ENCODE measurements at places on chromosomes 5 and 9.

DNA sequence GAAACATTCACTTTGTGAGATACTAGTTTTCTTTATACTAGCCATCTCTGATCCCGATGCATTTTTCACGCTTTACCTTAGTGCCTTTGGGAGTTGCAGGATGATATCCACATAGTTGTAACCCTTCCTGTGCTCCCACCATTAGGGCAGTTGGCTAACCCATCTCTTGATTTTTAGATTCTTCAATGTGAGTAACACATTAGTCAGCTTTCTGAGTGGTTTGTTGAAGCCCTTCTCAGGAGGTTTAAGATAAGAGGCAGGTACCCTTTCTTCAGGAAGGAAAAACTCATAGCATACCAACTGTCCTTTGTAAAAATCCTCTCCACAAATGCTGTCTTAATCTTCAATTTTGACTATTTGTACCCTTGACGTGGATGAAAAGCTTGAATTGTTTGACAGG lies 392.3 kb downstream of the DMAC1 start:
- DNase-seq = no peak

DNA sequence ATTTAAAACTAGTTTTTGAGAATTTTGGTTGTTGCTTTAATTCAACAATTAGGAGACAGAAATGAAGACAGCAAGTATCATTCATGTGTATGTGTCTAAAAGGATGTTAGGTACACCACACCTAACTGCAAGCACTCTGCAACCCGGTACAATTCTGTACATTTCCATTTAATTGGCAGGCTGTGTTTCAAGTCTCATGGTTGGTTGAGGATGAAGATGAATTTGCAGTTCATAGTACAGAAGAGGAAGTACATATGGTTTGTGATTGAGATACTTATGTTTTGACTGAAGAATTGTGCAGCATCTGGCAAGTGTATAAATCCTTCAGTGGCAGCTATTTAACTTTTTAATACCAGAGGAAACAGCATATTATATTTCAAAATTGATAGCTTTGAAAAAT lies 628.7 kb upstream of the ZNF608 start:
- no peak for DNase-seq

- no peak for DNase-seq
Measured at GRCh38 chr5:111074244-111074643, 2.7 kb downstream of the TSLP start.

DNA sequence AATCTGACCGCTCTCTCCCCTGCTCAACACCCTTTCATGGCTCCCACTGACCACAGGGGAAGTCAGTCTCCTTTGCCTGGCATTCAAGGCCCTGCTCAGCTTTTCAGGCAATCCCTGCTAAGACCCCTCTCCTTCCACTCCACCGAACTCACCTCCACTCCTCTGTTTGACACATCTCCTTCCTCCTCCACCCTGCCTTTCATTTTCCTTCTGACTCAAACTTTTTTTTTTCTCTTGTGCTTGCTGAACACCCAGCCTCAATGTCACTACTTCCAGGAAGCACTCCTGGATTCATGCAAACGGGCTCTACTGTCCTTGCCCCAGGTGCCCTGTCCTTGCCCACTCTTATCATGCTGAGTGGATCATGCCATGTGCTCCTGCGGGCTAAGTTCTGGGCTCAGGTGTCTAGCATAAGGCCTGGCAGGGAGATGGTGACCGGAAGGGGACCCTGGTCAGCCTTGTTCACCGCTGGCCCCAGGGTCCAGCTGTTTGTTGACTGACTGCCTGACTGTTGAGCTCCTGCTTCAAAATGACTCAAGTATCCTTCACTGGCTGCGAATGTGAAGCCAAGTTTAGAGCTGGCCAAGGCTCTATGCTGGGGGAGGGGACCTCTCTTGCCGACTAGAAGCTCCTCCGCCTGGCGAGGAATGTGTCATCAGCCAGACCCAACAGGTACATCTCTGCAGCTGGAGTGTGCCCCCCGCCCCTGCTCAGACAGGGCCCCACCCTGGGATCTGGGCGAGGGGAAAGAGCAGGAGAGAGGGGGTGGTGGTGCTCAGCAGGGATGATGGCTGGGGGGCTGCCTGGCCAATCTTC lies 6.2 kb downstream of the NR5A1 start:
- DNase-seq = no peak

DNA sequence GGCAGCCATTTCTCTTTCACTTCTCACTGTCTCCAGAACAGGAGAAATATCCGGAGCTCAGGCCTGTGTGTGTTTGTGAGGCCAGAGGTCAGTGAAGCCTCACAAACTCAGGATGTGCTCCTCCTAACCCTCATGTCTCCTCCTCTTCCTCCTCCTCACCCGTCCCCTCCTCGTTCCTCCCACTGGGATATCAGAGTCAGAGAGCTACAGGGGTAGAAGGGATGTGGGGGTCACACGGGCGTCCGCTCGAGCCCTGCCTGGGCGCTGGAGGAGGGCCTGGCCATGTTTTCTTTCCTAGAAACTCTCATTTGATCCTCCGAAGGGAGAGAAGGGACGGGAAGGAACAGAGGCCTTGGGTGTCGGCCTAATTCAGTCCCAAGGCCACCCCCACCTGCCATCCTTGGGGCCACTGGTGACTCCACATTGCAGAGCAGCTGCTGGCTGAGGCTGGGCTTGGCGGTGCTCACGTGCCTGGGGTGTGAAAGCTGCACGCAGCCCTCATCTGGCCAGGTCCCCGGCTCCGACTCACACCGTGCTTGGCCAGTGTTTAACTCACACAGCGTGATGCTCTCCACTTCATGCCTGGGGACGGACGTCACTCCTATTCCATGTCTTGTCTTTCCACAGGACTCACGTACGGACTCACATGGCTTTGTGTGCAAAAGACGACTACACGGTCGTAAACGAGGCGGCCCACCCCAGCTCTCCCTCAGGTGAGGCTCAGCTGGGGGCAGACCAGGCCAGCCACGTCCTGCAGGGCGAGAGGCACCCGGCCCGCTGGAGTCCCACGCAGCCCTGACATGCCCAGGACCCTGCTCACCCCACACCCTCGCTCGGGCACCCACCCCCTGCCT lies 22.6 kb upstream of the SLC6A19 start:
- DNase-seq = peak; percentile 76

DNA sequence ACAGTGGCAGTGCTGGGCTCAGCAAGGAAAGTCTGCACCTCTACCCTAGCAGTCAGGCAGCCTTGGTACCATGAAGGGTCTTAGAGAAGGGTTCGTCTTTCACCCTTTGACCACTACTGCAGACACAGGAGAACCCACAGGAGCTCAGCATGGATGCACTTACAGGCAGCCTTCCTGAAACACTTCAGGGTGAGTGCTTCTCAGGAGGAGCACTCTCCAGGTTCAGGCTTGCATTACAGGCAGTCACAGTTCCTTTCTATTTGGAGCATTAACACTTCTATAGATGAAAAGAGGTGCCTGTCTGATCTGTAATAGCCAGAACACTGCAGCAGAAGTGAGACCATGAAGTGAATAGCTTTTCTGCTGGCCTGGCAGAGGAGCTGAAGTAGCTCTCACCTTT lies 8.7 kb upstream of the CYLC2 start:
- no peak for DNase-seq

- peak; percentile 89 for DNase-seq
Measured at GRCh38 chr9:33329979-33330378, 39.7 kb downstream of the NFX1 start.

DNA sequence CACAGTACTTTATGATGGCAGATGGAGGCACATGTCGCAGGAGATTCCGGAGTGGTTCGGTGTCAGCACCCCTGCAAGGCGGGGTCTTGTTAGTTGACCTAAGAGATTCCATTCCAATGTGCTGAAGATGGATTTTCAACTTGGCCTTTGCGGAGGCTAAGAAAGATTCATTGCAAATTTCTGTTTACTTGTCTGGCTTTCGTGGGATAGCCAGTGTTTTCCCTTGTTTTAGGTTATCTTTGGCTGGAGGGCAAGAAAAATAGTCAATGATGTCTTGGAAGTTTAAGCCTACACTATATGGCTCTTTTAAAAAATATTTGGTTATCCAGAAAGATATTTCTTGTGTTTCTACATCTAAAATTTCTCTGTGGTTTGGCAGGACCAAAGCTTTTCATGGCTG lies 123.6 kb upstream of the PTCH1 start:
- no peak for DNase-seq

- DNase-seq = no peak
Measured at GRCh38 chr5:131877873-131878272, 67.6 kb downstream of the MEIKIN start.

GRCh38 chr5:8905021-8905420 lies 640.9 kb downstream of the SEMA5A start:
- DNase-seq = peak; percentile 21

- no peak for DNase-seq
Measured at GRCh38 chr9:99326112-99326916, 104.2 kb downstream of the SEC61B start.

DNA sequence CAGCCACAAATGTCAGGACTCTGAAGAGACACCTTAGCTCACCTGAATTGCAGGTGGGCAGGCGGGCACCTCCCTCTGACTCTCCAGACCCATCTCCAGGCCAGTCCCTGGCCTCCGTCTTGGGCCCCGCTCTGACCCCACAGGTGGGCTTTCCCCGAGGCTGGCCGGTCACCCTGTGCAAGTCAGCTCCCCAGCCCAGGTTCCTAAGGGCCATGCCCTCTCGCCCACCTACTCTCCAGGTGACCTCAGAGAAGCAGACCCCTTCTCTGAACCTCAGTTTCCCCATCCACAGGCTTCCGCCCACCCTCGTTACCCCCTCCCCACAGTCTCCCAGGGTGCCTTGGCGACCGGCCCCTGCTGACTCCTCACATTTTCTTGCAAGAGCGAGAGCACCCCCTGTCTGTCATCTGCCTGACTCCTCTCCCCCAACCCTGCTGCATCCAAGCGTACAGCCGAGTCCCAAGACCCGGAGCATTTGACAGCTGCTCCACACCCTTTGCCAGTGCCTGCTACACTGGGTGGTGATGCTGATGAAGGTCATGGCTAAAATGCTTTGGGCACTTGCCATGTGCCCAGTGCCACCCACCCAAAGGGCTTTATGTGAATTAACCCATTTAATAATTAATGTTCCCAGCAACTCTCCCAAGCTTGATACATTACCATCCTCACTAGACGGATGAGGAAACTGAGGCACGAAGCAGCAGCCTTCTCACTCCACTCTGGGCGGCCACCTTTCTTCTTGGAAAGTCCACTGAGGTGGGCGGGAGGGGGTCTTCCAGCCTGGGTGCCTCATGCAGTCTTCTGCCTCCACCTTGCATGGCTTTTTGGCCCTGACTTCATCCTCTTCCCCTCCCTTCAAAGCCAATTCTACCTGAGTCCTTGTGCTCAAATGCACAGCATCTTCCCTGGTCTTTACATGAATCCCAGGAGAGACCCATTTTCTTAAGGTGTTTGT lies 51.1 kb upstream of the ORM1 start:
- peak; percentile 46 for DNase-seq

DNA sequence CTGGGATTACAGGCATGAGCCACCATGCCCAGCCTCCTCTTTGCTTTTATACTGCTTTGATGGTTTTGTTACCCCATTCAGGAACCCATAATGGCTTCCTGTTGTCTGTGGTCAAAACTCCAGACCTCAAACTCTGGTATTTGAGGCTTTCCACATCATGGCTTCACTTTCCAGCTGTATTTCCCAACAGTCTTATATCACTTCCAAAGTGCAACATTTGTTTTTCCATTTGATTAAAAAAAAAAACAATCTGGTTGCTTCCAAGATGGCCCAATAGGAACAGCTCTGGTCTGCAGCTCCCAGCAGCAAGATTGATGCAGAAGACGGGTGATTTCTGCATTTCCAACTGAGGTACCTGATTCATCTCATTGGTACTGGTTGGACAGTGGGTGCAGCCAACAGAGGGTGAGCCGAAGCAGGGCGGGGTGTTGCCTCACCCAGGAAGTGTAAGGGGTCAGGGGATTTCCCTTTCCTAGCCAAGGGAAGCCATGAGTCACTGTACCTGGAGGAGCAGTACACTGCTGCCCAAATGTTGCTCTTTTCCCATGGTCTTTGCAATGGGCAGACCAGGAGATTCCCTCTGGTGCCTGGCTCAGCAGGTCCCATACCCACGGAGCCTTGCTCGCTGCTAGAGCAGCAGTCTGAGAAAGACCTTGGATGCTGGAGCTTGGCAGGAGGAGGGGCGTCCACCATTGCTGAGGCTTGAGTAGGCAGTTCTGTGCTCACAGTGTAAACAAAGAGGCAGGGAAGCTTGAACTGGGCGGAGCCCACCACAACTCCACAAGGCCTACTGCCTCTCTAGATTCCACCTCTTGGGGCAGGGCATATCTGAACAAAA lies 458.4 kb downstream of the KDM4C start:
- DNase-seq = no peak

DNA sequence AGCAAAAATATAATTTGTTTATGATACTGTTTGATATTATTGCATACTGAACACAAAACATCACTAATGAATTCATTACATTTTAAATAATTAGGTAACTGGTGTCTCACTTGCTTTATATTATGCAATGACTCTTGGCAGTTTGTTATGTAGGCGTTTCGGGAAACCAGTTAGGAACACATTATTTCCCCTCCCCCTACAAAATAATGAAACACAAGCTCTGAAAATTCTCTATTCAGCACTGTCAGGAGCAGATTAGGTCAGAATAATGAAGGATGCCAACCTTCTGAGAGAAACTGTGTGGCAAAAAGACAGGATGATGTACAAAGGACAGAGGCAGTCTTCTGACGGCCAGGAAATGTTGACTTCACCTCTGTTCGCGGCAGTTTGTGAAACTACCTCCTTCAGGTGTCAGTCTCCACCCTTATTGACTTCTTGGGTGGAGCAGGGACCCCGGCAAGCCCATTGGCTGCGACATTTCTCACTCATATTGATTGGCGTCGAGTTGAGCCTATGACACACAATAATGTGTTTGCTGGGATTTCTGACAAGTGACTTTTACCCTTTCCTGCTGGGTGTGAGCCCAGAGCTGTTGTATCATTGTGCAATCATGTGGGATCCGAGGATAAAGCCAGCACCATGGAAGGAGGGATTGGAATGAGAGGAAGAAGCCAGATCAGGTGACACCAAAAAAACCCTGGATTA lies 33.9 kb downstream of the SH3PXD2B start:
- peak; percentile 92 for DNase-seq

GRCh38 chr5:170261528-170262043 lies 28.8 kb downstream of the C5orf58 start:
- no peak for DNase-seq

DNA sequence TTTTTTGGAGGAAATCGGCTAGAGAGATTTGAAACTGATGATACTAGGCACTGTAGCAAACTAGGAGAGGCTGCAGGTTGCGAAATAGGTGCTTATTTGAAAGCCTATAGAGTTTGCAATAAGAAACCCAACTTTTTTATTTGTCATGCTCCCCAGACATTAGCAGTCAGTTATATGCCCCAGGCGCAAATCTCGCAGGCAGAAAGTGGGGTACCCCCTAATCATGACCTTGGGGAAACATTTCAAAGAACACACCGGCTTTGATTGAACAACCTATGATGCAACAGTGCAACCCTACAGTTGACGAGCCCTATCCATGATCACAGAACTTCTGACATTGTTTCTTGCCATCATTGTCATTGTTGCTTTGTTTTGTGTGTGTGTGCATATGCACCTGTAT lies 510.5 kb downstream of the RAB3C start:
- no peak for DNase-seq

GRCh38 chr9:99663856-99664255 lies 157.8 kb upstream of the NR4A3 start:
- DNase-seq = no peak

- DNase-seq = no peak
Measured at GRCh38 chr9:132980157-132980556, 1.7 kb downstream of the GFI1B start.

- DNase-seq = no peak
Measured at GRCh38 chr5:14408969-14409586, 172.5 kb upstream of the OTULINL start.

- no peak for DNase-seq
Measured at GRCh38 chr9:35203528-35203927, 41.7 kb downstream of the UNC13B start.

GRCh38 chr5:14153932-14154731 lies 11.0 kb downstream of the TRIO start:
- DNase-seq = peak; percentile 76

- no peak for DNase-seq
Measured at GRCh38 chr5:67214036-67214435, 17.4 kb upstream of the CD180 start.
